ENCODE measurements at places on chromosomes 13 and 19.
A peak's percentile ranks its signal among the peaks of the same experiment; 100 is the strongest.

GRCh38 chr19:46634045-46634655 is 1.9 kb downstream of the GNG8 start:
- peak; percentile 93 for DNase-seq

DNA sequence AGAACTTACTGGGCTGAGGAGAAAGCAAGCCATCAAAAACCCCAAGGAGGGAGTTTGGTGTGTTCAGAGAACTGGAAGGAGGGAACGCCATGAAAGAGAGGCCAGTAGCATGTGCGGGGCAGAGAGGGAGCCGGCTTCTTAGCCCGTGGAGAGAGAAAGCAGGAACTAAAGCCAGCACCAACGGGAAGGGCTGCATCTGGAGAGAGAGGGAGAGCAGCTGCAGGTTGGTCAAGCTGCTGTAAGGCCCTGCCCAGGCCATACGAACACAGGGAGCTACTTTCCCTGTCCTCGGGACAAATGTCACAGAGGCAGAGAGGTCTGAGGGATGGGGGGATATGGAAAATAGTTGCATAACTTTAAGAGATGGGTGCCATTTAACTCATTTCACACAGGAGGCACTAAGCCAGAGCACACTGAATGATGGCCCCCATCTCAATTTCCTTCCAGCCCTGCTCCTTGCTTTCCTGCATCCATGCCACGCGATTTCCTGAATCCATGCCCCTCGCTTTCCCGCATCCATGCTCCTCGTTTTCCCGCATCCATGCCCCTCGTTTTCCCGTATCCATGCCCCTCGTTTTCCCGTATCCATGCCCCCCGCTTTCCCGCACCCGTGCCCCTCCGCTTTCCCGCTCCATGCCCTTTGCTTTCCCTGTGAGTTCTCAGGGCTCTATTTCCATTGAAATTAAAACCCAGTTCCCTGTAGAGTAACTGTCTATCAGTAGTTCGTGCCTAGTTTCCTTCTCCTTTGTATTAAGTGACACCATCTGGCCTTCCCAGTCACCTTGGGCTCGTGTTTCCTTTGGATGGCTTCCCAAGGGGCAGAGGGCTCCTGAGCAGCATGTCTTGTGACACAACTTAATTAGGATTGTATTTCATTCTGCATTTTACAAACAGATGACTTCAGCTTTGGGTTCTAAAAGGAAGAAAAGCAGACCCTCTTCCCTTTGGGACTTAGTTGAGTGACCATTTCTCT is 31.5 kb upstream of the TPT1 start:
- DNase-seq: no peak

- no peak for DNase-seq
These were observed 792.9 kb downstream of the LIG4 start for GRCh38 chr13:107422421-107422820.

- no peak for DNase-seq
These were observed 5.4 kb upstream of the ICAM3 start for GRCh38 chr19:10344780-10345179.

DNA sequence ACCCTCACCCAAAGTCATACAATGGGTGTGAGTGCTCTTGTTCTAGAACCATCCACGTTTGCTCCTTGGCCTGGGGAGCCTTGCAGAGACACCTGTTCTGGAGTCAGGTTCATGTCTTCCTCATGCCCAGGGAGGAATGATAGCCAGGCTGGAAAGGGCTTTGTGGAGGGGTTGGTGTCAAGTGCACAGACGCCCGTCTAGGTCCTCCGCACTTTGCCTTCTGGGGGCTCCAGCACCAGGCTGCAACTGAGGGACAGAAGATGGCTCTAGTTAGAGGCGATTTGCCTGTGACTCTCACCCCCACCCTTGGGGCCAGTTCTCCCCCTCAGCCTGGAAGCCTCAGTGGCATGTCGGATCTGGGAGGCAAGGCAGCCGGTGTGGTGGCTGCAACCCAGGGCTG is 47.2 kb upstream of the ZNF536 start:
- no peak for DNase-seq

DNA sequence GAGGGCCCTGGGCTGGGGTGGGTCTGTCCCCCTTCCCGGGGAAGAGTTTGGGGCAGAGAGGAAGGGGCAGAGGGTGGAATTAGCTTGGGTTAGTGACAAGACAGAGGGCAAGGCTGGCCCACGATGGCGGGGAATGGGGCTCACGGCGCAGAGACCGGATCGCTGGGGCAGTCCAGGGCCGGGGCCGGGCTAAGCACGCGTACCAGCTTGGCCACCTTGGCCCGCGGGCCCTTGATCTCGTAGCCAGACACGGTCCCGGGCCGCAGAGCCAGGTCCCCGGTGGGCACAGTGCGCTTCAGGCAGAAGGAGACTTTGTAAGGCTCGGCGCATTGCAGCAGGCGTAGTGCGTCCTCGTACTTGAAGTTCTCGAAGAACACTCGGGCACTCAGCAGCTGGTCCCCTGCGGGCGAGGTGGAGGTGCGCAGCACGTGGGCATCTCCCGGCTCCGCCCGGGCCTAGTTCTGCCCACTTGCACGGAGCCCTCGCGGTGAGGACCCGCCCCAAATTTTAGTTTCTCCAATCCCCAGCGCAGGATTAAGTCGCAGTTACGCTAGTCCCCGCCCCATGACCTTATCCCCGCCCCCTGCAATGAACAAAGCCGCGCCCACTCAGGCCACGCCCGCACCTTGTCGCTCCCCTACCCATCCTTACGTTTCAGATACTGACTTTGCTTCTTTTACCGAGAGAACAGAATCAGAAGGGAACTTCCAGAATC is 8.6 kb upstream of the HIPK4 start:
- peak; percentile 59 for DNase-seq

- DNase-seq: peak; percentile 96
These were observed 1.2 kb downstream of the CATSPERG start for GRCh38 chr19:38336638-38337359.

DNA sequence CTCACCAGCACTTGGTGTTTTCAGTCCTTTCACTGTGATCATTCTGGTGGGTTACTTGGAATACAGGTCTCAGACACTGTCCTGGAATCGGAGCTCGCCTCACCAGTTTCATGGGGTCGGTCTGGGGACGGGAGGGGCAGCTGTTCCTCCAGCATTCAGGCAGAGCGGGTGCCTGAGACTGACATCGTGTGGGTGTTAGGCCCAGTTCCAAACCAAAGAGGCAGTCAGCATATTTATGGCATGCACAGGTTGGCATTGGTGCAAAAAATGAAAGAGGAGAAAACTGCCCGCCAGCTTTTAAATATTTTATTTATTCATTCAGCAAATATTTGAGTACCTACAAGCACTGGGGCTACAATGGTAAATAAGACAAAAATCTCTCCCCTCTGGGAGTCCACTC is 20.1 kb downstream of the PLEKHF1 start:
- DNase-seq: no peak

DNA sequence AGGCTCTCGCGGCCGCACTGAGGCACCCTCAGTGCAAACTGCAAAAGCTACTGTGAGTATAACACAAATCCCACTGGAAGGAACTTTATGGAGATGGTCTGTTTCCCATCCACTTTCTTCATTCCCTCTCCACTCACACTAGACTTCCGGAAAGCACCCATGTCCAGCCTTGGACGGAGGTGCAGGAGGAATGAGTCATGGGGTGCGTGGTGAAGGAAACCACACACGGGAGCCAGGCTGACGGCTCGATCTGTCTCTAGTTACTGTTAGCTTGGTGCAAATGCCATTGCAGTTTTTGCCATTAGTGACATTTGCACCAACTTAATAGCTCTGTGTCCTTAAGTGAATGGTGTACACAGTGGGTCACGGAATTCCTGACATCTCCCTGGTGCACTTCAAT is 14.6 kb downstream of the NLRP8 start:
- no peak for DNase-seq

DNA sequence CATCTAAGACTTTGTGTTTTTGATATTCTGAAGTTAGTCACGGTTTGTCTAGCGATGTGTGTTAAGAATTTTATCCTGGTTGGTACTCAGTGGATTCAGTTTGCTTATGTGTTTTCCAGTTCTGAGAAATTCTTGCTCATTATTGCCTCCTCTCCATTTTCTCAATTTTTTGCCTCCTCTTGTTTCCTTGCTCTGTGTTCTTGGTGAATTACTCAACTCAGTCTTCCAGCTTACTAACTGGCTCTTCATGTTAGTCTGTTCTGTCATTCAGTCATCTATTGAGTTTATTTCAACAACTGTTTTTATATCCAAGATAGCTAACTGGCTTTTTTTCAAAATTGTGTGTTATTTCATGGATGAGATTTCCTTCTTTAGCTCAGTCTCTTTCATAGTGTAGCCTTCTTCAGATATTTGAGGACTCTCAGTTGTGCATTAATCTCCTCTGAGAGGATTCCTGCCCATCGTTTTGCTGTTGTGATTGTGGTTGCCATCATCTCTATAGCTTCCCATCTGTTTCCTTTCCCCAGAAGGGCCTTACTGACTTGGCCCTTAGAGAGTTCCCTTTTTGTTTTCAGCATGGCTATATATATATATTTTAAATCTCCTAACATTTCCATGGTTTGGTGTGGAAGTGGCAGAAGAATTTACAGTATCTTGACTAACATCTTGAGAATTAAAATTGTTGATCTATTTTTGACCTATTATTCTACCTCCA is 6.2 kb downstream of the SETDB2 start:
- DNase-seq: no peak

DNA sequence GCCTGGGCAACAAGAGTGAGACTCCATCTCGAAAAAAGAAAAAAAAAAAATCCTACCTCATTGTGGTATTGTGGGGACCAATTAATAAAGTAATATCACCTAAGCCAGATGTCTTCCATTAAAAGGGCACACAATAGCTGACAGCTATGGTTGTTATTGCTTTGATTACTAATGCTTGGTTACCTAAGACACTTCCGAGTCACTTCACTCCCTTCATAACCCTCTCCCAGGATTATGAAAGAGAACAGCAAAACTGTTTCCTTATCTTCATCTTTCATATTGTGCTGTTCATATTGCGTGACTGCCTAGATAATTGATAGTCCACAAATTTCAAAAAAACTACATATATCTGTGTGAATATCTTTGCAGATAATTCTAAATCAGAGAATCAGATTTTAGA is 10.3 kb upstream of the HSPH1 start:
- DNase-seq: no peak

GRCh38 chr13:97324115-97324514 is 102.0 kb downstream of the MBNL2 start:
- DNase-seq: no peak
